Vagina (tissue), 2 donors: ENCODE measurements at places on chromosomes 12 and 14.

- no peak for DNase-seq
These were observed 2.4 kb downstream of the AKT1 start for GRCh38 chr14:104792945-104793702.

DNA sequence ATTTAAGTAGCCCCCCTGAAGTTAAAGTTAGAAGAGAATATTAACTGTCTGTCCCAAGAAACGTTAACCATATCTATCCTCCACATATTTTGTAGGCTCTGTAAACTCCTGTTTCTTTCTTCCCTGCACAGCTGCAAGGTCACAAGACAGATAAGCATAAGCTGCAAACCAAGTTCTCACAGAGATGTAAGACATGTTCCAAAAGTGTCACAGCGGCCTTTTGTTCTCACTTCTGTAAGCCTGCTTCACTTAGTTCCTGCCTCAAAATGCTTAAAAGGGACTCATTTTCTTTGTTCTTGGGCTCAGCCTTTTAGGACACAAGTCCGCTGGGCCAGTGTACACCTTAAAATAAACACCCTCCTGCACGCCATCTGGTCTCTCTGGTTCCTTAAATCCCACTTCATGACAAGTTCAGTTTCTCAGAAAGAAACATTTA lies 3.2 kb downstream of the RNASE1 start:
- DNase-seq: no peak

DNA sequence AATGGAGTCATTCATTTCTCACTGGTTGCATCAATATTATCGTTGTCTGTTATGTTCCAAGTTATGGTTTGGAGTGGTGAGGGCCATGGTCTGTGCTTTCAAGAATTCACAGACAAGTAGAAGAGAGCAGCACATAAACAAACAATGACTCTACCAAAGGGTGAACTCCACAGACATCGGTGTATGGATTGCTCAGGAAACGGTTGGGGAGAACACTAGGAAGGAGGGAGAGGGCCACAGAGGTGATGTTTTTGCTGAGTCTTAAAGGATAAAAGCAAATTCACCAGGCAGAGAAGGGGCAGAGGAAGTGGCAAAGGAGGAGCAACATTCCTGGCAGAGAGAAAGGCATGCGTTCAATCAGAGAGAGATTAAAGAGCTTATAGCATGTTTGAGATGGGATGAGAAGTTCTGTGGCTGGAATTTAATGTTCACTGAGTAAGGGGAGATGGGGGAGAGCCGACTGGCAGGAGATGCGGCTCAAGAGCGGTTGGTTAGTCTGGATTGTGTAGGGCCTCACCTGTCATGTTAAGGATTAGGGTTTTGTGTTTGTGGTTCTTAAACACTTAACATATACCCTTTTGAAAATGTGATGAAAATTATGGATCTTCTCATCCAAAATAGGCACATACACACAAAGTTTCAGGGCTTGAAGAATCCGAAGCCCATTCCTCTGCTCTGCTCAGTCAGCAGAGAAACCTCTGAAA lies 42.3 kb upstream of the FRMD6 start:
- DNase-seq: no peak

DNA sequence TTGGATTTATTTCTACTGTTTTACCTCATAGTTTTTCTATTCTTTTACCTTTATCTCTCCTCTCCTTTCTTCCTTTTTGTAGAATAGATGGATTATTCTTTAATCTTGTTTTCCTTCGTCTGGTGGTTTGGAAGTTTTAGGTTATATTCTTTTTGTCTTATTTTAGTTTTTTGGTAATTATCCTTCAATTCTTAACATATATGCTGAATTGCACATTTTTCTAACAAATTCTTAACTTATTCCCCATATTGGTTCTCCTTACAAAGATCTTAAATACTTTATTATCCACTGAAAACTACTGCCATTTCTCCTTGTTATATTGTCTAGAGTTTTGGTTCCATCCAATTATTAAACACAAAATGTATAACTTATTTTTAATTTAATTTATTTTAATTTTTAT lies 42.3 kb downstream of the CATSPERB start:
- no peak for DNase-seq

DNA sequence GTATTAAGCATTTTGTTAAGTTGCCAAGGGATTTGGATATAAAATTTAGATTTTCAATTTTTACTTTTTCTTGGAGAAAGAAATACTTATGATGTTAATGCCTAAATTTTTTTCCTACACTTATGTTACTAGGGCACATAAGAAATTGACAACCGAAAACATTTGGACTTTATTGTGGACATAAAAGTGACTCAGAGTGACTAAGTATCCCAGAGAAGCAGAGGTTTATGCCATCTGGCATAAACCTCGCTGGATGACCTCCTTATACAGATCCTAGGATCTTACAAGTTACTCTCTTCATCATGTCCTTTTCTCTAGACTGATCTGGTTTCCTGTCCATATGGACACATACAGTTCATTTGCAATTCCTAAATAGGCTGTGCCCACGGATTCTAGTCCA lies 89.8 kb downstream of the RERG start:
- DNase-seq: no peak

DNA sequence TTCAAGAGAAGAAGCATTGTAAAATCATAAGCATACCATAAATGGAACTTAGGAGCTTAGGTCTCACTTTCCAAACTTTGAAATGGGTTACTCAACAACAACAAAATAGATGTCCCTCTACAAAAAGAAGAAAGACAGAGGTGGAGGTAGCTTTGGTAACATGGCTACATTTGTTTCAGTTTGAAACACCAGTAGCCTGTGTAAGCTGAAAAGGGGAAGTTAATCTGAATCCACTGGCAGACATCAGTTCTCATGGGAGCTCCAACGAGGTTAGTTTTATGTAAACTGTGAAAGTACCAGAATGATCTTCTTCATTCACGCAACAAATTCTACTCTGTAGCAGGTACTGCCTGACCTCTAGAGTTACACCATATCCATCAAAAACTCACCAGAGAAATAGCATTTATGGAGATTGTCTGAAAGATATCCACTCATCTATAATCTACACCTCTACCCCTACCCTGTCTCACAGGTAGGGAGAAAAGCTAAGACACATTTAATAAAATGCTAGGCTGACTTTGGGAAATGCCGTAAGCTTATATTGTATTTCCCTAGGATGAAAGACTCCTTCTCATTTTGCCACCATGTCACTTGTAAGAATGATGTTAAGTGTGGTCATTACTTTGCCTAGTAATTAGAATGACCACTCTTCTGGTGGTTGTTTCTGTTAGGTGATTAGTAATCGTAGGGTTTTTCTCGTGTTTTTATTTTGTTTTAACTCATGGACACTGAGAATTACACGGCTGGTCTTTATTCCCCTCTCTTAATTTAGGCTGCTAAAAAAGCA lies 224.1 kb downstream of the ASCL1 start:
- DNase-seq: no peak

GRCh38 chr14:70811578-70811977 lies 2.3 kb upstream of the MAP3K9 start:
- no peak for DNase-seq

DNA sequence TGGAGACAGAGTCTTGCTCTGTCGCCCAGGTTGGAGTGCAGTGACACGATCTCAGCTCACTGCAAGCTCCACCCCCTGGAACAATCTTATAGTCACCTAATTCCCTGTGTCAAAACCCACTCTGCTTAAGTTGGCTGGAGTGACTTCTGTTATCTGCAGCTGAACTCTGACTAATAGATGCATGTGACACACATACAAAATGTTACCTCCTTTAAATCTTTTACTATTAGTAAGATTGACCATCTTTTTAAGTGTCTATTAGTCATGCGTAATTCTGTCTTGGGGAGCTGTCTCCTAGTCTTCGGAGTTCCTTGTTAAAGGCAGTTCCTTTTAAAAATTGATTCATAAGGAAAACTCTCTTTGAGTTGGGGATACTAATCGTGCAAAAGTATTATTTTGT lies 7.4 kb downstream of the IFI27L1 start:
- no peak for DNase-seq

DNA sequence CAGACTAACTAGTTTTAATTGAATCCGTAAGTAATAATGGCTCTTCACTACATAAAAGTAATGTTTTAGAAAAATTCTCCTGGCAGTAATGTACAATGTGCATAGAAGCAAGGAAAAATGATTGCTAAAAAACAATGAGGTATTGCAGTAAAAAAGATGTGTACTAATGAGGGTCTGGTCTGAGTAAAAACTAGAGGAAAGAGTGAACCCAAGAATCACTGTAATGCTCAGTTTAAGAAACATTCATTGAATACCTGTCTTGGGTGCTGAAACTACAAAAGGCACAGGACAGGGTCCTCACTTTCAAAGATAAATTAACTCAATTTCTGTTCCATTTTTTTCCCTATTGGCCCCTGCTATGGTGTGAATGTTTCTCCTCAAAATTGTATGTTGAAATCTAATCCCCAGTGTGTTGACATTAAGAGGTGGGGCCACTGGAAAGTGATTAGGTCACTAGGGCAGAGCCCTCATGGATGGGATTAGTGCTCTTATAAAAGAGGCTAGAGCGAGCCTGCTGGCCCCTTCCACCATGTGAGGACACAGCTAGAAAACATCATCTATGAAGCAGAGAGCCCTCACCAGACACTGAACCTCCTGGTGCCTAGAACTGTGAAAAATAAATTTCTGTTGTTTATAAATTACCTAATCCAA lies 51.6 kb downstream of the RPS6KA5 start:
- DNase-seq: no peak

DNA sequence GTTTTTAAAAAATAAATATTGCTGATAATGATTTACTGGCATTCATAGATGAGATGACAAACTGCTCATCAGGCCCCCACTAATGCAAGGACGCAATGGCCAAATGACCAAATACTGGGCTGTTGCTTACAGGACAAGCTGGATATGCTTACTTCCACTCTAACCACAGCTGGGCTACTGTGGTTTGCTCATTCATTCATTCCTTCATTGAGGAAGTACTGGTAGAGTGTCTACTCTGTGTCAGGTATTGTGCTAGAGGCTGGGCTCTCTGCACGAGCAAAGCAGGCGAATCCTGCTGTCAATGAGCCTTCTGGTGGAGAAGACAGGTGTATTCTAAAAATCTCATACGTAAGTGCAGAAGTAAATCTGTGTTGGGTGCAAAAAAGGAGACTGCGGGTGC lies 113.3 kb upstream of the SLC38A2 start:
- no peak for DNase-seq

DNA sequence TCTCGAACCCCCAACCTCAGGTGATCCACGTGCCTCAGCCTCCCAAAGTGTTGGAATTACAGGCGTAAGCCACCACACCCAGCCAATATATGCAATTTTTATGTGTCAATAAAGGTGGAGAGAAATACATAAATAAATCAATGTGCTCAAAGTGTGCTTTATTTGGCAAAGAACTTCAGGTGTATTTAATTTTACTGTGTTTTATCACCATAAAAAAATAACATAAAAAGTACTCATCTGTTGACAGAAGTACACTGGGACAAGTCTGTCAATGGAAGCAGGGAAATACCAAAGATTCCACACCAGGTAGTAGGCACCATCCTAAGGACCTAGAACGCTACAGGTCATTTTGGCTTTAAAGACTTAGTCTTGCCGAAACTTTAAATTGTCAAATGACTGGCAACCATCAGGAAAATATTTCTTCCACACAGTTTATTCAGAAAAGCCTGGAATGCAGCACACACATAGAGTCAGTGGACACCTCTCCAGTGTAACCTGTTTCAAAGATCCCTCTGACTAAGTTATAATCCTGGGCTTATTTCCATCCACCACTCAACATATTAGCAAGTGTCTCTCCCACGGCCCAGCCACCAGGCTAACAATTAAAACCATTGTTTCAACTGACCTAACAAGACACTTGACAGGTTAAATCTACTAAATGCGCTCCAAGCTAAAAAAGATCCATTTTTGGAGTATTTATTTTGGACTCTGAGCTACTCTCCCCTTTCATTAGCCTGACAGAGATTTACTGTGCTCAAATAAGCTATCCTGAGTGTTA lies 4.2 kb downstream of the ERO1A start:
- no peak for DNase-seq

GRCh38 chr12:19829100-19829853 lies 390.0 kb downstream of the AEBP2 start:
- DNase-seq: no peak

DNA sequence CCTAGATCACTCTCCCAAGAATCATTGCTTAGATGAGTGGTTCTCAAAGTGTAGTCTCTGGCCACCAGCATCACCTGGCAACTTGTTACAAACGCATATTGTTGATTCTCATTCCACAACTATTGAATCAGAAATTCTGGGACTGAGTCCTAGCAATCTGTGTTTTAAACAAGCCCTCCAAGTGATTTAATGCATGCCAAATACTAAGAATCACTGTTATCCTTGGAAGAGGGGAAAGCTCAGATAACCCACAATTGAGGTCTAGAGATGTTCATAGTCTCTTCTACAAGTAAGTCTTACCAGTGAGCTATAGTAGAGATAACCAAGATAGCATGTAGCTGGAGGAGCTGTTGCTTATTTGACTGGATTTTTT lies 666.6 kb downstream of the DIO2 start:
- no peak for DNase-seq

DNA sequence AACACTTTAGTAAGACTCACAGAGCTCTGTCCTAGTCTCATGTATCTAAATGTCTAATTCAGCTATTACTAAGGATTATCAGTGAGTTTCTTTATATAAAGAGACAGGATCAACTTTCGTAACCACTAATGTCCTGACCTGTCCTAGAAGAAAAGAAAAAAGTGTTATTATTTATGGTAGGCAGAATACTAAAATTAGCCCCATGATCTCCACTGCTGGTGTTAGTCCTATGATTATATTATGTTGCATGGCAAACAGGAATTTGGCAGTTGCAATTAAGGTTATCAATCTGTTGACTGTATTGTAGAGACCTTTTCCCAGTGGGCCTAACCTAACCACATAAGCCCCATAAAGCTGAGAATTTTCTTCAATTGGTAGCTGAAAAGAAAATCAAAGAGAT lies 132.9 kb upstream of the DIO2 start:
- no peak for DNase-seq

DNA sequence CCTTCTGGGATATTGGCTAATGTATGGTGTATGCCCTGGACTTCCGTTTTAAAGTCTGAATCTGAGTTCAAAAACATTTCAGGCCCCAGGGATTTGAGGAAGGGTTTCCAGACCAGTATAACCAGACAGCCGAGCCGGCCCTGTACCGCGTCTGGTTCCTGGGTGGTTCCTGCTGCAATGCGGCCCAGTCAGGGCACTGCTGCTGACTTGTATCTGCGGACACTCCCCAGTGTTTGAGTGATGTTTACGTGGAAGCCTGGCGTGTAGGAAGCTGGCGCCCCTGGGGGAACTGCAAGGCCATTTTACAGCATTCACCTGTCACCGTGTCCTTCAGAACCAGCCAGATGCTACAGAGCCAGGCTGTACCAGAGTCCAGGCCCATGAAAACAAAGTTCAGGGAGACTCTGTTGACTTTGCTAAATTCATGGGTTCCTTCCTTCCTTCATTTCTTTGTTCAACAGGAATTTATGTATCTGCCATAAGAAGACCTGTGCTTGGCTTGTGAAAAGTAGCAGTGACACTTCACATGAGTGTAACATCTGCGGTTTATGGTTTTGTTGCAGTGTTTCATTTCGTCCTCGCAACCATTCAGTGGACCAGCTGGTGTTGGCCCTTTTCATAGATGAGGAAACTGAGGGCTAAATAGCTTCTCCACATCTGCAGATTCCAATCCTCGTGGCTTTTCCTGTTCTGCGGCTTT lies 16.8 kb downstream of the EML1 start:
- DNase-seq: no peak

GRCh38 chr14:60061371-60061770 lies 30.4 kb upstream of the PCNX4 start:
- no peak for DNase-seq

- no peak for DNase-seq
These were observed 56.3 kb upstream of the CPNE8 start for GRCh38 chr12:38961683-38962082.
